ENCODE measurements at places on chromosomes 16 and 17.

DNA sequence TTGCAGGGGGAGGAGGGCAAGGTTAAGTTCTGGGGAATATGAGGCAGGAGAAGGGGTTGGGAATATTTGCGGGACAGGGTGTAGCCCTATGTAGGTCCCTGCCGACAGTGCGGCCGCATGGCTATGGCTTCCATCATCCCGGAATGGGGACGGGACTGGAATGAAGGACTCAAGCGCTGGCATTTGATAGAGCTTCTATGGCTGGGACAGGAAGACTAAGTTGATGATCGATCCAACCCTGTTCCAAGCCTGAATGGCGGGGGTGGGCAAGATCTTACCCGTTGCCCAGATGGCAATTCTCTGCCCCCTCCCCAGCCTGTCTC lies 47.1 kb downstream of the SRCIN1 start:
- DNase-seq, result no peak

GRCh38 chr17:81315885-81316391 lies 20.8 kb upstream of the SLC38A10 start:
- DNase-seq, result no peak

DNA sequence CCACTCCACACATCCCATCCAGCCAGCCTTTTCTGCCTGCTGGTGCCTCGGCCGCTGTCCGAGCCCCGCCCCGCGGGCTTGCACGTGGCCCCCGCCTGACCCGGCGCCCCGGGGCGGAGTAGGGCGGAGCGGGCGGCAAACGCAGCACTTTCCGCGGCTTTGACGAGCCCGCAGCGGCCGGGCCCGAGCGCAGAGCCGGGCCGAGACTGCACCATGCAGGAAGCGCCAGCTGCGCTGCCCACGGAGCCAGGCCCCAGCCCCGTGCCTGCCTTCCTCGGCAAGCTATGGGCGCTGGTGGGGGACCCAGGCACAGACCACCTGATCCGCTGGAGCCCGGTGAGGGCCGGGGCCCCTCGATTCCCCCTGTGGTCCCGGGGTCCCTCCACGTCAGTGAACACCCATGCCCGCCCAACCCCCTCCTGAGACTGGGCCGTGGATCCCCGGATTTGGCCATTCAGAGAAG lies at the start of gene HSF4:
HSF4 (plus strand) TSS at position 147 of the 463 bp plus-strand sequence; CDS start at position 214, 67 bp downstream.
- no peak for DNase-seq

- no peak for DNase-seq
Observed at GRCh38 chr16:19559242-19559910, 3.9 kb downstream of the VPS35L start.

- no peak for DNase-seq
Observed at GRCh38 chr17:71302721-71303549, 817.9 kb upstream of the SOX9 start.

All from activated naive CD8-positive, alpha-beta T cell treated with anti-CD3 and anti-CD28 coated beads for 36 hours (primary cell).